Activated naive CD8-positive, alpha-beta T cell treated with anti-CD3 and anti-CD28 coated beads, Interleukin-2, amount 10 ng/mL, durations not matched to agents 7 days and 5 days (primary cell): ENCODE measurements at places on chromosomes 2 and 18. TPM values are rescaled to one million over a fixed set of nuclear protein-coding genes. Genes with fewer than 3 reads are reported as not detected.

DNA sequence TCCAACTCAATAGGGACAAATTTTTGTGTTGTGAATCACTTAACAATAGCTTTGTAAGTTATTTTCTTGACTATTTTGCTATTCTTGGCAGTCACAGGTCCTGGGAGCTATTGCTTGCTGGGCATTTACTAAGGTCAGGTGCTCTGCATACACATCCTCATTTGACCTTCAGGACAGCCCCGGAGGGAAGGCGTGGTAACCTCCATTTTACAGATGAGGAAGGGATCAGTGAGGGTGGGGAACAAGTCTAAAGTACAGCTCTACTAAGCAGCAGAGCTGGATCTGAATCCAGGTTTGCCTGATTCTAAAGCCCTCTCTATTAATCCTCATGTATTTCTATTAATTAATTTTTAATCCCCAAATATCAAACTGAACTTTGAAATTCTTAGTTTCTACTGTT, 58.8 kb downstream of the PTPN2 start:
- no peak overlapping the region for H3K4me3 ChIP-seq
- peaks cover 18% of the 10 kb centered on the region for H3K4me1 ChIP-seq
- no peak overlapping the region for H3K27ac ChIP-seq
- H3K36me3 ChIP-seq, result peaks cover 66% of the 10 kb centered on the region
- H3K27me3 ChIP-seq, result no peaks in the 10 kb centered on the region

GRCh38 chr18:23154823-23155500, 19.7 kb downstream of the CABLES1 start:
- no peak overlapping the region for H3K27ac ChIP-seq
- DNase-seq, result no peak
- H3K4me1 ChIP-seq, result peaks cover 2% of the 10 kb centered on the region
- no peak overlapping the region for H3K4me3 ChIP-seq
- H3K36me3 ChIP-seq, result no peaks in the 10 kb centered on the region

DNA sequence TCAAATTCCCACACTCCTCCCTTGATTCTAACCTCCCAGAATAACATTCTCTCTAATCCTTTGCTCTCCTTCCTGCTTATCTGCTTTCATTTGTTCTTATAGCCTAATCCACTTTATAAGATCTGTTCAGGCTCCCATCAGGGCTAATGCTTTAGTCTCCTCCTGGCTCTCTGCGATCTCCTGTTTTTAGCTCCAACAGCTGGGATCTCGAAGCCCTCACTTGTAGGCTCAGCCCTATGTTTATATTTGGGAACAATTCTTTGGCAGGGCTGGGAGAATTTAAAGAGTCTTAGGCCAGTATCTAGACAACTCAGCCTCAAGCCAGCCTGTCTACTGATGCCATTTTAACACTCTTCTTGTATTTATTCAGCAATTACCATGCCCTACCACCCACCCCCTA, 27.2 kb upstream of the RAPH1 start:
- no peak overlapping the region for H3K27ac ChIP-seq
- no peak overlapping the region for H3K4me3 ChIP-seq
- no peaks in the 10 kb centered on the region for H3K36me3 ChIP-seq

DNA sequence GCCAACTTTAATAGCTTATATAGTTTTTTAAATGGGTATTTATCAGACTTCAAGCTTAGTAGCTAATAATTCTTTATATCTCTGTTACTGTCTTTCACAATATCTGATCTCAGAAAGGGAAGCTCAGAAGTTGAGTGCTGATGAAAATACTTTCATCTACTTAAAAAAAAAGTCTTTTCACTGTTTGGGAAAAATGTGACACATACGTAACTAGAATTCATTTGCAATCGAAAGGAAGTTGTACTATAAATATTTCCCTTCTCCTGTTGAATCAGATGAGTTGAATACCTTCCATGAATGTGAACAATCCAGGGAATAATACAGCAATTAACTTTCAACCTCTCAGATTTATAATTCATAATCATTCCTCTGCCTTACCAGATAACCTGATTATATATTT, 811 bp upstream of the SCG2 start:
- peaks cover 6% of the 10 kb centered on the region for H3K27me3 ChIP-seq
- DNase-seq, result no peak
- H3K27ac ChIP-seq, result no peak overlapping the region
- no peak overlapping the region for H3K4me3 ChIP-seq
- H3K36me3 ChIP-seq, result no peaks in the 10 kb centered on the region
- peaks cover 6% of the 10 kb centered on the region for H3K4me1 ChIP-seq

DNA sequence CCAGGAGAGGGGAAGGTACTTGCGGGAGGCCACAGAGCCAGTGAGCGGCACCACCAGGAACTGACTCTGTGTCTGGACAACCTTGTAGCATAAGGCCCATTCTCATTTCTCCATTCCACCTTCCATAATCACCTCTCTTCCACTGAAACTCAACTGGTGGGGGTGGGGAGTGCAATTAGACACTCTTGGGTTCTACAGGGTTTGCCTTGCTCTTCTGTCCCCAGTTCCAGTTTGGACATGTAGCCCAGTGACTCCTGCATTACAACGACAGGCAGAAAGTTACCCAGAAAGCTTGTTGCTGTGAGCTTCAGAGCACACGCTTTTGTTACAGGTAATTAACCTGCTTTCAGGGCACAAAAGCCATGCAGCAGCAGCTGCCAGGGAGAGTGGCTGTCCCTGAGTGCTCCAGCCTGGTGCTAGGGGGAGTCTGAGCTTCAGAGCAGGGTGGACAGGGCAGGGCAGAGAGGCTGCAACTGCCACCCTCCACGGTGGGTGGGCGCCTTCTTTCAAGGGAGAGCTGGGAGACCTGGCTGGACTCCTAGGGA, 65.2 kb downstream of the COPS8 start:
- no peak overlapping the region for H3K4me3 ChIP-seq
- H3K27me3 ChIP-seq, result no peaks in the 10 kb centered on the region

DNA sequence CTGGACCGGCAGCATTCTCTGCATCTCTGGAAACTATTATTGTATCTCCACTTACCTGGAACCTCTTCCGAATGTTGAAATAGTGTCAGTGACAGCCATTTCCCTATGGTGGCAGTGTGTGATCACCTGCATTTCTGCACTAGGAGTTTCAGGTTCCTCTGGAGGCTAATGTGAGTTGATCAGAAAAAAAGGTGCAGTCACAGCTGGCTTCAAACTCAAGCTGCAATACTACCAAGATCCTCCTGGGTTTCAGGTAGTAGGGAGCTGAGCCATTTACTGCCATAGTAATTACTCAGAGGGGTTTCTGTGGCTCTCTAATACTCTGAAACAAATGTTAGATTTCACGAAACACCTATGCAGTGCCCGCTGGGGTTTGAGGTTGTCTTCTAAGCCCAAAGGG, 183.5 kb upstream of the OSR1 start:
- H3K27me3 ChIP-seq, result no peaks in the 10 kb centered on the region
- no peak overlapping the region for H3K4me3 ChIP-seq
- DNase-seq, result no peak
- H3K27ac ChIP-seq, result no peak overlapping the region

DNA sequence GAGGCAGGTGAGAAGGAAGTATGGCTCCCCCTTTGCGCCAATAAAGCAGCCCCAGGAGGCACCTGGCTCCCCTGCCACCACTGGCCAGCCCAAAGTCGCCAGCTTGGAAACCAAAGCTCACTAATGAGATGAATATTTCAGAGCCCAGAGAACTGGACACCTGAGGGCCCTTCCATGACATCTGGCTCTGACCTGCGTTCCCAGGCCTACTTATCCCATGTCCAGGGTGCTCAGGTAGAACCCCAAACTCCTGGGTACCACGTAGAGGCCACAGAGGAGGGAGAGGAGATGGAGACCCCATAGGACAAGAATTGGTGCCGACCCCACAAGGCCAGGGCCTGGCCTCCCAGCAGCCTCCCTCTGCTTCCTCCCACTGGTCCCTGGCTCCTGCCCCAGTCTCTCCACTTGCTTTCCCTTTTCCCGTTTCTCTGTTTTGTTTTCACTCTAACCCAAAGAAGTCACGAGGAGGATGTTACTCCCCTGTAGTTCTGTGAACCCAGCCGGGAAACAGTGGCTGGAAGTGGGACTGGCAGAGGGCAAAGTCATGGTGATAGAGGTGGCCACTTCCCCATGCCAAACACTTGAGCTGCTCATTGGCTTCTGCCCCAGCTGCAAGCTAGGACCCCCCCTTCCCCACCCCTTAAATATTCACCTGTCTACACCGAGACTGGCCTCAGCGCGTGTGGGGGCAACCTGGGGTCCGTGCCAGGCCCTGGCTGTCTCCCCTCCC, 820 bp downstream of the TMBIM1 start:
- peaks cover 3% of the 10 kb centered on the region for H3K36me3 ChIP-seq
- no peak for DNase-seq
- peak overlapping the region; percentile 93 for H3K27ac ChIP-seq
- peak overlapping the region; percentile 93 for H3K4me3 ChIP-seq
- H3K27me3 ChIP-seq, result no peaks in the 10 kb centered on the region
- H3K4me1 ChIP-seq, result peaks cover 49% of the 10 kb centered on the region

- H3K27me3 ChIP-seq, result peaks cover 2% of the 10 kb centered on the region
- no peak overlapping the region for H3K27ac ChIP-seq
- no peak overlapping the region for H3K4me3 ChIP-seq
These were observed 53.4 kb downstream of the TCF4 start for GRCh38 chr18:55534547-55534946.

FRZB gene
- total RNA-seq, result not detected

APCDD1 gene
- total RNA-seq, result not detected

SP3 gene
- 101 TPM for total RNA-seq

RAB31 gene
- total RNA-seq, result 0.94 TPM

FSIP2 gene
- 0.36 TPM for total RNA-seq
